GM23248 (cell line): ENCODE measurements at places on chromosomes 1 and 21.

DNA sequence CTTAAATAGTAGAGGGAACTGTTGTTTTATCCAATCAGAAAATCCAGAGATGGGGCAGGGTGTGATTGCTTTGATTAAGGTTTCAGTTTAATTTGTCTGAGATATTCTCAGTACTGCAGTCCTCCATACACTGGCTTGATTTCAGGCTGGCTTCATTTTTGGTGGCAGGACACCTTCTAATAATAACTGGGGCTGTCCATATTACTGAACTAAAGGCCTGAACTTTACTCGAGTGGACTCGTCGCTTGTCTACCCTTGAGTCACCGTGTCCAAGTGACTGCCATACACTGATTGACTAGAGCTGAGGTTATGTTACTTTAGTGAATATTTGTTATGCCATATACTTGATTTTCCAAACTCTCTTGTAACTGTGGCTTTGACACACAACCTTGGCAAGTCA lies 228.8 kb downstream of the DNAH14 start:
- DNase-seq = no peak

- peak; percentile 36 for DNase-seq
Measured at GRCh38 chr1:107683191-107683657, 281.8 kb downstream of the VAV3 start.

GRCh38 chr1:2049225-2049717 lies 940 bp upstream of the PRKCZ start:
- DNase-seq = peak; percentile 17

- peak; percentile 54 for DNase-seq
Measured at GRCh38 chr1:37807220-37807554, 403 bp upstream of the C1orf122 start.

GRCh38 chr1:117615474-117615873 lies 9.6 kb downstream of the TENT5C start:
- no peak for DNase-seq

DNA sequence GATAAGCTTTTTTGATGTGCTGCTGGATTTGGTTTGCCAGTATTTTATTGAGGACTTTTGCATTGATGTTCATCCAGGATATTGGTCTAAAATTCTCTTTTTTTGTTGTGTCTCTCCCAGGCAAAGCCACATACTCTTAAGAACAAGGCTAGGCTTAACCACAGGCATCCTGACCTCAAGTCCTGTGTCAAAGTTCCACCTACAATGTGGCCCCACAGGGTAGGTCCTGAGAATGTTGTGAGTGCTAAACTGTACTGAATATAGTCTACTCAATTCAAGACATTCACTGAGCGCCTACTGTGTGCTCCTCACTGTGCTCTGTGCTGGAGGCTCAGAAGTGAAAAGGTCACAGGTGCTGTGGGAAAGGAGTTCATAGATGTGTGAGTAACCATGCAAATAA lies 20.6 kb downstream of the DDAH1 start:
- DNase-seq = no peak

GRCh38 chr1:23751050-23751814 lies 8.0 kb downstream of the ELOA start:
- DNase-seq = peak; percentile 81

DNA sequence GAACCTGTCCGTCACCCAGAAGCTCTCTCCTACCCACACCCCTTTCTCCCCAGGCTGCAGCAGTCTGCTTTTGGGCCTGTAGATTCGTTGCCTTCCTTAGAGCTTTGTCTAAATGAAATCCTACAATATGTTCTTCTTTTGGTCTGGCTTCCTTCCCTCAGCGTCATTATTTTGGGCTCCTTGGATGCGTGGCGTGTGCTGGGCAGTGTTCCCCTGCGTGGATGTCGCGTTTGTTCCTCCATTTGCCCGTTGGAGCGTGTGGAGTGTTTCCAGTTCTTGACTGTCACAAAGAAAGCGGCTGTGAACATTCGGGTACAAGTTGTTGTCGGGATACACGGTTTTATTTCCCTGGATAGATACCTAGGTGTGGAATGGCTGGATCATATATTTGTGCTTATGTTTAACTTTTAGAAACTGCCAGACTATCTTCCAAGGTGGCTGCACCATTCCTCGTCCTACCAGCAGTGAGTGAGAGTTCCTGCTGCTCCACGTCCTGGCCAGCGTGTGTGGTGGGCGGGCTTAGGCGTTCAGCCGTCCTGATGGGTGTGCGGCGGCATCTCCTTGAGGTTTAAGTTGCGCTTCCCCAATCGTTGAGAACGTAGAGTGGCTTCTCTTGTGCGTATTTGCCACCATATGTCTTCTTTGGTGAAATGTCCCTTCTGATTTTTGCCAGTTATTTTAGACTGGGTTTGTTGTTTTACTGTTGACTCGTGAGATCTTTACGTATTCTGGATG lies 31.7 kb downstream of the SKI start:
- peak; percentile 73 for DNase-seq

DNA sequence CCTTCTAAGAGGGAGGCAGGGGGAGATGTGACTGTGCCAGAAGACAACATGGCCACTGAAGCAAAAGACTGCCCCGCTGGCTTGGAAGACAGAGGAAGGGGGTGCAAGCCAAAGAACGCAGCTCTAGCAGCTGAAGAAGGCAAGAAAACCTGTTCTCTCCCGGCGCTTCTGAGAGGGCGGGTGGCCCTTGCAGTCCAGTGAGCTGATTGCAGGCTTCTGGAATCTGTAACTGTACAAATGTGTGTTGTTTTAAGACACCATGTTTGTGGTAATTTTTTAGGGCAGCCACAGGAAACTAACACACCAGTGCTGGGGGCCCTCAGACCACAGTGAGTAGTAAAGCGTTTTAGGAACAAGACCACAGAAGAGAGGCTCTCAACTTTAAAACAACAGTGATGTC lies 47.0 kb downstream of the CD46 start:
- no peak for DNase-seq

DNA sequence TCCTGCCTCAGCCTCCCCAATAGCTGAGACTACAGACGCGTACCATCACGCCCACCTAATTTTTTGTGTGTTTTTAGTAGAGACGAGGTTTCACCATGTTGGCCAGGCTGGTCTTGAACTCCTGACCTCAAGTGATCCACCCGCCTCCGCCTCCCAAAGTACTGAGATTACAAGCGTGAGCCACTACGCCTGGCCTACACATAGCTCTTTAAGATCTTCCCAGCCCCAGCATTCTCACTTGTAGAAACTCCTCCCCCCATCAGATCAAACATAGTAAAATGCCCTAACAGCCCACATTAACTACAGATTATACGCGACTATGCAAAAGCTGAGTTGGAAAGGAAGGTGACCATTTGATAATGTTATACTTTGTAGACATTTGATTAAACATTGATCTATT lies 634.8 kb downstream of the MATN1 start:
- no peak for DNase-seq

DNA sequence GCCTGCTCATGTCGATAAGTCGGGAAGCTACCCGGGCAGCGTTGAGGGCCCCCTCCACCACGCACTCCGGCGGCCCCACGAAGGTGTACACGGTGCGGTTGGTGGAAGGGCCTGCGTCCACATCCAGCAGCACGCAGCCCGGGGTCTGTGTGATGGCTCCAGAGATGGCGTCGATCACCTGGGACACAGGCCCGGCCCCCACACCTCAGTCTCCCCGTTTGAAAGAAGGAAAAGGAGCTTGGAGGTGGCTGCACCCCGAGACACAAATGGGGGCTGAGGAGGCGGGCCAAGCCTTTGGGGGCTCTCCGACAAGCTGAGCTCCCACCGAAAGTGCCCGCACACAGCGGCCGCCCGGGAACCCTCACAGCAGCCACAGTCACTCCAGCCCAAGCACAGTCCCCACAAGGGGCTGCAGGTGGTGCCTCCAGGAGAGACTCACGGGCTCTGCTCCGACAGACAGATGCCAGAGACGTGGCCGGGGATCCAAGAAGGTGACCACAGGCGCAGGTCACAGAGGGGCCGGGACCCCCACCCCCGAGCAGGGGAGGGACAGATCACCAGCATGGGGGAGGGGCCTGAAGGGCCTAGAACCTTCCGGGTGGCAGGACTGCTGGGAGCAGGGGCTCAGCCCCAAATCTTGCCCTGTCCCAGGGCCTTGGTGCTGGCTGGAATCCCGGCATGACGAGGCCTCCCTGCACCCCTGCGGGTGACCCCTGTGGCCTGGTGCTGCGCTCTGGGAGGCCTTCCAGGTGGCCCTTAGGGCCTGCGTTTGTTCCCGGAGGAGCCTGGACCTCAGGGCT lies 1.0 kb downstream of the FTCD start:
- DNase-seq = no peak

GRCh38 chr1:172394141-172394751 lies 26.2 kb upstream of the C1orf105 start:
- DNase-seq = peak; percentile 49

DNA sequence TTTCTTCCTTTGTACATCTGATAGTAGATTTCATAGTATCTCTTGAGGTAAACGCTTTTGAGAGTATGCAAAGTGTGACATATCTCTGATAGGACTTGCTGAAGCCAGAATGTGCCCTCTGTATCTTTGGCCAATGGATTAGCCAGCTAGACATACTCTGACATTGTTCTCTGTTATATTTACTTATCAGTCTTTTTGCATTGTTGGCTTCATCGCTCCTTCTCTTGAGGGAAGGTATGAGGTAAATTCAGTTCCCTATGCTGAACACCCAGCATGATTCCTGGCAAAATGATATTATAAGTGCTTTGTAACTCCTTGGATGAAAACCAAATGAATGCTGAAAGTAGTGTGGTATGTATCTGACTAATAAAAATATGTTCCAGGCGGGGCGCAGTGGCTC lies 163.2 kb upstream of the CACYBP start:
- peak; percentile 38 for DNase-seq

GRCh38 chr1:110348050-110348449 lies 8.9 kb downstream of the RBM15 start:
- no peak for DNase-seq

DNA sequence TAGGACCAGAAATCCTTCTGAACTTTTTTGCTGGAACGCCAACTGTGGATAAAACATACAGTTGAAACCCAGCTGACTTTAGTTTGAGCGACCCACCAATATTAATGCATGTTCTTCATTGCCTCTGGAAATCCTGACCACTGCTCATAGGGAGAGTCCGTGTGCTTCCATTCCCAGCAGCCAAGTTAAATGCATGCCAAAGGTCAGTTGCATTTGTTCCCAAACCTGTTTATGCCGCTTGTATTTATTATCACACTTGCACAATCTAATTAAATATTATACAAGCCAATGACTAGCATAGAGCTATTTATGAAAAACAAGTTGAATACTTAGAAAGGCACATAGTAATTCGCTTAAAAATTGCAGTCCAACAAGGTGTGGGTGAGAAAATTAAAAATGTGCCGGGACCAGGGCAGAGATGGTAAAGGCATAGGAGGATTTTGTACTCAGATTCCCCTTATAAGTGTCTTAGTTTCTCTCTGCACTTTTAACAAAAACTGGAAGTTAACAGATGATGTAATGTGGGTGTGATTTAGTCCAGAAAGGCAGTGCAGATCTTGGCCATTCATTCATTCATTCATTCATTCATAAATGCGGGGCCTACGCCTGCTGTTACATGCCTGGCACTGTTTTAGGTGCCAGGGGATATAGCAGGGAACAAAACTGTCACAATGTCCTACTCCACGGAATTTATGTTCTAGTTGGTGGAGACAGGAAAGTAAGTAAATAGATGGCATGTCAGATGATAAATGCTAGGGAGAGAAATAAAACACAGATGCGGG lies 99.7 kb downstream of the PRDM2 start:
- no peak for DNase-seq

DNA sequence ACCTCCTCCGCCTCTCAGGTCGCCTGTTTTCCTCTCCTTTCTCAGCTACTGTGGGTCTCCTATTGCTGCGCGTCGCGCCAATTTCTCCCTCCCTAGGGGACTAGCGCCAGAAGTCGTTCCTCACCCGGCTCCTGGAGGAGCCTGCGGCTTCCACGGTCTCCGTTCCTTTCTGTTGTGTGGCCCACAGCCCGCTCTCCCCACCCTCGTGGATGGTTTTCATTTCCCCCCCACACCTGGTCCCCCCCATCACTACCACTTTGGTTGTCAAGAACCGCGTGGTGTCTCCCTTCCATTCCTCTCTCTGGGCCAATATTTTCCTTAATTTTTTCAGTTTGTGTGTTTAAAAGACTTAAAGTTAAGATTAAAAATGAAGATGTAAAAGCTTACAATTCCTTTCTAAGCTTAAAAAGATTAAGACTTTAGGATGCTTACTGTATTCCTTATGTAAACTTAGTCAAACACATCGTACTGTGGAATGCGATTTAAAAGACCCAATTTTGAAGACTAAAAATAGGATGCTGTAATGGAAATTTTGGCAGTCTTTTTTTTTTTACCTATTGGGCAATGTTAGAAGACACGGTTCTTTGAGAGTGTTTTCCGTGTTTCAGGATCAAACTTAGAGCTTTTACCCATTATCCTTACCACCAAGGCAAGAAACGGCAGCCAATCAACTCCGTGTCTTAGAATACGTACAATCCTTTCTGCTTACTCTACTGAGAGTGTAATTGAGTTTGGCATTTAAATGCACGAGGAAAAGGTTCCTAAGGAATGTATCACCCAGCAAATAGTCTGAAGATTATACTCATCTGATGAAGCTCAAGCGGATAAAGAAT lies 773 bp downstream of the CNST start:
- peak; percentile 91 for DNase-seq

DNA sequence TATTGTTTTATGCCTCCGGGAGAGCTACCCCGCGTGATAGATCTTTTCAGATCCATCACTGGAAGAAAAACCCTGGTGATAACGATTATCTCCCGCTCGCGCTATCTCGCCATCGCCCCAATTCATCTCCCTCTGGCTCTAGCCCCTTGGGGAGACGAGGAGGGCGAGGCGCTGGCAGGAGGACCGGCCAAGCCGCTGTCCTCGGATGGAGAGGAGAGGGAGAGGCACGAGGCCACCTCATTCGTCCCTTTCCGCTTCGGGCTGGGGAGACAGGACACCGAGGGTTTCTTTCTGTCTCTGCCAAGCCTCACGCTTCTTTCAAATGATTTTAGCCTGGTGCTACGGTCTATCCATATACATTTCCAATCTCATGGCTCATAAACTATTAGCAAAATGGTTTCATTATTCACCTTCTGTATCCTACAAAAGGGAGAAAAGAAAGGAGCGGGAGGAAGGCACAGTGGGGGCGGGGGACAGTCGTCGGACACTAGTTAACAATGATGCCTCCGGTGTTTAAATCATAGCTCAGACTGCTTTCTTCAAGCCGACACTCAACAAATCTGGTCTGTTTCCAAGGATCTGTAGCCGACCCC lies 415.0 kb upstream of the ESRRG start:
- no peak for DNase-seq

DNA sequence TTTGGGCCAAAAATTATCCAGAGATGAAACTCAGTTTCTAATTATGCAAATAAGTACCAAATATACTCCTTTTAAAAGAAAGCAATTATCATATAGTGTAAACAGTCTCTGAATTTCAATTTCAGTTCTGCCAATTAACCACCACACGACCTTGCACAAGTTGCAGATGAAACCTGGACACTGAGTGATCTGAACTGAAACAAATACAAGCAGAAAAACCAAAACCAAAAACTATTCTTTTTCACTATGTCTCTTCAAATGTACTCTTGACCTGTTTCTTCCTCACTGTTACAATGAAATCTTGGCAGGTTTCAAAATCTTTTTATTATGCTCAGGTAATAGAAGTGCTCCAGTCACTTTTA lies 79.2 kb downstream of the TYW3 start:
- DNase-seq = no peak
